ENCODE measurements at places on chromosomes 12 and 14. TPM values are rescaled to one million over a fixed set of nuclear protein-coding genes. Genes with fewer than 3 reads are reported as not detected.

Gene KCNC2
- not detected for total RNA-seq

Gene TAS2R8
- not detected for total RNA-seq

Gene ATG101
- 31.5 TPM for total RNA-seq

- H3K4me3 ChIP-seq, result no peak overlapping the region
- no peaks in the 10 kb centered on the region for H3K27me3 ChIP-seq
- H3K36me3 ChIP-seq, result no peaks in the 10 kb centered on the region
- no peaks in the 10 kb centered on the region for H3K4me1 ChIP-seq
- peak; percentile 48 for DNase-seq
Measured at GRCh38 chr14:104894331-104895206, 29.5 kb downstream of the CEP170B start.

Gene LRP1-AS
- not detected for total RNA-seq

Gene RNFT2
- 3.3 TPM for total RNA-seq

DNA sequence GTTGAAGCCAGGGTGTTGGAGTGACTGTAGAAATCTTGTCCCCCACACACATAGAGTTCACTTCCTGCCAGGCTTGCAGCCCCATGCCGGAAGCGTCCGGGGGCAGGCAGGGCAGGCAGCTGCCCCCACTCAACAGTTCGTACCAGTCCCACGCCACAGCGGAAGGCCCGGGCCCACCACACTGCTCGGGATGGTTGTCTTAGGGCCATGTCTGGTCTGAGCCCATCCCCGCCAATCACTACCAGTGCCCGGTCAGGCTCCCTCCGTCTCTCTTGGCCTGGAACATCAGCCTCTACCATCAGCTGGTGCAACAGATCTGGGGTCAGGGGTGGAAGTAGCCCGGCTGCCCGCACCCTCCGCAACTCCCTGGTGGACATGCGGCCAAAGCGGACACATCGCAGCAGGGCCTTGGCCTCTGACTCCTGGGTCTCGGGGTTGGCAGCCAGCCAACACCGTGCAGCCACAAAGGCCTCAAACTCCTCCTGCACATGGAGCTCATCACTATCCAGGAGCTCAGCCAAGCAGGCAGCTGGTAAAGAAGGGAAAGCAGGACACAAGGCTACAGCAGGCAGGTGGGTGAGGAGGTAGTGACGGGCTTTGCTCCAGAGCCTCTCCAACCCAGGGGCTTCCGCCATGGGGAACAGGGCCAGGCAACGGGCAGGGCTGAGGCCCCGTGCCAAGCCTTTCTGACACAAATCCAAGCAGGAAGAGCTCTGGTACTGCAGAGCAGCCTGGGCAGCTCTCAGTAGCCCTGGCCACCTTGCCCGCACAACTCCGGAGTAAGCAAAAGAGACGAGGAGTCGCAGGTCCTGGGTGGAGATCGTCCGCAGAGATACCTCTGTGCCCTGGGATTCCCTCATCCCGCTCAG lies 5.9 kb downstream of the KLHL33 start:
- no peaks in the 10 kb centered on the region for H3K27me3 ChIP-seq
- H3K4me3 ChIP-seq, result no peak overlapping the region
- no peaks in the 10 kb centered on the region for H3K36me3 ChIP-seq
- H3K4me1 ChIP-seq, result no peaks in the 10 kb centered on the region

Gene NXPH4
- total RNA-seq, result not detected

DNA sequence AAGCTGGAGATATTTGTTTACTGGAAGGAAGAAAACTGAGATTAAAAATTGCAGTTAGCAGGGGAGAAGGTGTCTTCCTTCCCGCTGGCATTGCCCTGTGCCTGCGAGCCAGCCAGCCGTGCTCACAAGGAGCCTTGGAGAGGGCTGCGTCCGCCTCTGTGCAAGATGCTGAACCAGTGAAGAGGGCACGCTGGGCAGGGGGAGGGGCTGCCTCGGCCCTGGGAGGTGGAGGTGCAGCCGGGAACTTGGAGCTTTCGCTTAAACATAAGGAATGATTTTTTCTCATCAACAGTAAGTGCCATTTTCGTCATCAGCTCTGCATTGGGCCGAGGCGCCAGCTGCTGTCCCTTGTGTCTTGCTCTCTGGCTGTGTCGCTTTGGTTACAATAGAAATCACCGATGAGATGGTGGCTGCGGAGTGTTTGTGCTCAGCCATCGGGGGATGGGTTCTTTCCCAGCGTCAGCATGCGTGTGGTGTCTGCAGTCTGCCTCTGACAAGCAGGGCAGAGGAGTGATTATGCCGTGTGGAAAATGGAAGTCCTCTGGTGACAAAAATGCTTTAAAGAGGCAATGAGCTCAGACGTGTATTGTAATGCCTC lies 97.3 kb downstream of the ESR2 start:
- peak overlapping the region; percentile 54 for H3K27ac ChIP-seq
- H3K4me1 ChIP-seq, result no peaks in the 10 kb centered on the region
- no peaks in the 10 kb centered on the region for H3K27me3 ChIP-seq
- H3K4me3 ChIP-seq, result peak overlapping the region; percentile 9
- peak; percentile 55 for DNase-seq
- H3K36me3 ChIP-seq, result no peaks in the 10 kb centered on the region

DNA sequence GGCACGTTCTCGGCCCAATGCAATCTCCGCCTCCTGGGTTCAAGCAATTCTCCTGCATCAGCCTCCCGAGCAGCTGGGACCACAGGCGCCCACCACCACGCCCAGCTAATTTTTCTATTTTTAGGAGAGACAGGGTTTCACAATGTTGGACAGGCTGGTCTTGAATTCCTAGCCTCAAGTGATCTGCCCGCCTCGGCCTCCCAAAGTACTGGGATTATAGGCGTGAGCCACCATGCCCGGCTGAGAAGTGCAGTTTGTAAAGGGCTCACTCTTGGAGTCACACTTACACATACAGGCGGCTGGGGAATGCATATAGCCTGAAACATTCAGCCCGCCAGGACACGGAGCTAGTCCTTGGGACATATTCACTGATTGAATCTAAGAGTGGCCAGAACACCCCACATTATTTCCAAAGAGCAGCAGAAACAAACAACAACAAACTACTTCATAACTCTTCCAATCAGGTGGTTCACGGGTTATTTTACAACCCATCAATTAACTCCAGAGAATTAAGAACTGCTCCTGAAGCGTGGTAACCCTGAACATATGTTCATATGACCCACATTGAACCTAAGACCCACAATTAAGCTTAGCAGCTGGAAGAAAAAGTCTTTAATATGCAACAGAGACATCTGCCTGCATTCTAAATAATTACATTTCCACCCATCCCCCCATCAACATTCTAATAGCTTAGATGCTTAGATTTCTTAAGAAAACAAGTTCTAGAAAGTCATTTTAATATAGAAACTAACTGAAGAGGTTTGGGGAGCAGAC lies 49.2 kb downstream of the SSH1 start:
- no peak overlapping the region for H3K27ac ChIP-seq
- no peaks in the 10 kb centered on the region for H3K27me3 ChIP-seq
- no peak for DNase-seq
- no peaks in the 10 kb centered on the region for H3K4me1 ChIP-seq
- H3K36me3 ChIP-seq, result peaks cover 71% of the 10 kb centered on the region
- H3K4me3 ChIP-seq, result no peak overlapping the region

GRCh38 chr14:36880276-36880675 lies 218.6 kb downstream of the PAX9 start:
- no peak overlapping the region for H3K27ac ChIP-seq
- no peaks in the 10 kb centered on the region for H3K4me1 ChIP-seq
- H3K36me3 ChIP-seq, result no peaks in the 10 kb centered on the region
- H3K4me3 ChIP-seq, result no peak overlapping the region

Gene TAS2R10
- not detected for total RNA-seq

DNA sequence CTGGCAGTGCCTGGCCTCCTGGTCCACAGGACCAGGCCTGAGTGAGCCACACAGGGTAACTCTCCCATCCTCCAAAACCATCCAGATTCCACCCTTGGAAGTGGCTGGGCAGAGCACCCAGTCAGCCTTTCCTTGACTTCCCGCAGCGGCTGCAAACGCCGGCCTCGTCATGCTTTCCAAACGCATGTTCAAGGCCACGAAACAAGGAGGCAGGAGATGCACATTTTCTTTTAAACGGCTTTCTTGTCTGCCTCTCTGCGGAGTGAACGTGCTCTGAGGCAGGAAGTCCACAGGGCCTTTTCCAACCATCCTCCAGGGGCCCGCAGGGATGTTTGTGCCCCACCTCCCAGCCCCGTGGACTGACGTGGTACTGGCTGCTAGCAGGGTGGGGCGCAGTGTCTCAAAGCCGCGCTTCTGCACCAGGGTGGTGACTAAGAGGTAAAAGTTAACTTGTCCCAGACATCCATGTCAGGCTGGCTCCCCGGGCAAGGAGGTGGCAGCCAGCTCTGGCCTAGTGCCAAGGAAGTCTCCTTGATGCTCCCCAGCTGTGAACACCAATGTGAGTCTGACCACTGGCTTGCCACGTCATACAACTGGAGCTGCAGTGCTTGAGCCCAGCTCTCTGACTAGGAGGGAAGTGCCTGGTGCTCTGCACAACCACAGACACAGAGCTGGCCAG lies 45.0 kb downstream of the KCNA5 start:
- H3K36me3 ChIP-seq, result no peaks in the 10 kb centered on the region
- H3K27me3 ChIP-seq, result no peaks in the 10 kb centered on the region
- H3K4me1 ChIP-seq, result no peaks in the 10 kb centered on the region
- no peak overlapping the region for H3K27ac ChIP-seq

Gene LALBA
- not detected for total RNA-seq

- H3K27ac ChIP-seq, result no peak overlapping the region
- no peaks in the 10 kb centered on the region for H3K36me3 ChIP-seq
- no peaks in the 10 kb centered on the region for H3K4me1 ChIP-seq
- H3K4me3 ChIP-seq, result no peak overlapping the region
Measured at GRCh38 chr14:87306409-87307168, 686.4 kb downstream of the GALC start.

Measured in Peyer's patch (tissue), 4 donors.